ENCODE measurements at places on chromosomes 3 and 15. TPM values are rescaled to one million over a fixed set of nuclear protein-coding genes. Genes with fewer than 3 reads are reported as not detected.

PLSCR4 gene
- 0.12 TPM for total RNA-seq

EXD1 gene
- total RNA-seq: not detected

UBAP1L gene
- total RNA-seq: 3.8 TPM

ATP13A5 gene
- not detected for total RNA-seq

WDR72 gene
- total RNA-seq: not detected

CCDC51 gene
- total RNA-seq: 11.6 TPM

ACP3 gene
- total RNA-seq: not detected

- DNase-seq: no peak
Measured at GRCh38 chr3:172868582-172869200, 118.2 kb downstream of the ECT2 start.

- no peak for DNase-seq
Measured at GRCh38 chr3:15316998-15317435, 15.4 kb downstream of the SH3BP5 start.

GRCh38 chr15:31082771-31083369 lies 18.7 kb downstream of the TRPM1 start:
- no peak for DNase-seq

GRCh38 chr3:48407542-48408099 lies 22.3 kb downstream of the PLXNB1 start:
- DNase-seq: no peak

GRCh38 chr3:113275258-113275556 lies 63.9 kb downstream of the BOC start:
- no peak for DNase-seq

- no peak for DNase-seq
Measured at GRCh38 chr15:97761110-97761509, 199.4 kb upstream of the ARRDC4 start.

- DNase-seq: no peak
Measured at GRCh38 chr3:18439281-18439680, 14.1 kb upstream of the SATB1 start.

DNA sequence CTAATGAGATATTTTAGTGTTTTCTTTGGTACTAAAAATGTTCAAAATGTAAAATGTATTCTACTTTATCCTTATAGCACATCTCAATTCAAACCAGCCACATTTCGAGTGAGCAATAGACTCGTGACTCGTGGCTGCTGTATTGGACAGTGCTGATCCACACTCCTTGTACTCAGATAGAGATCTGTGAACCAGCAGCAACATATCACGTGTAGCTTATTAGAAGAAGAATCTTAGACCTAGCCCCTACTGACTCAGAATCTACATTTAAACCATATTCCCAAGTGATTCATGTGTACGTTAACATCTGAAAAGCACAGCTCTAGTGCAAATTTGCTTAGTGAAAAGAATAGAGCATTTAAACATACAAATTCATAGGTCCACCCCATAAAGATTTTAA lies 130.9 kb downstream of the IL1RAP start:
- no peak for DNase-seq

GRCh38 chr15:60544581-60545264 lies 65.8 kb upstream of the ICE2 start:
- DNase-seq: no peak

- no peak for DNase-seq
Measured at GRCh38 chr15:46080016-46080415, 445.2 kb downstream of the SQOR start.

DNA sequence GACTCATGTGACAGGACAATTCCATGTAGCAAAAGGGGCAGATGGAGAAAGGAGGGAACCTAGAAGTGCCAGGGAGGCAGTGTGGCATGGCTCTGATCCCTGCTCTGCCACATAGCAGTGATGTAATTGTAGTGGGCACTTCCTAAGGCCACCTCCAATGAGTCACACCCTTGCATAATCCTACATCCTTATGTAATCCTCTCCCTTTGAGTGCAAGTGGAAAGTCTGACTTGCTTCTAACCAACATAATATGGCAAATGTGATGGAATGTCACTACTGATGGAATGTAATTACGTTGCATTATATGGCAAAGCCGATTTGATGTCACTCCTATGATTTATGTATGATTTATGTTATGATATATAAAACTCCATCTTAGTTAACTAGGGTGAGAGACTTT lies 72.9 kb upstream of the ATP2C1 start:
- DNase-seq: no peak

DNA sequence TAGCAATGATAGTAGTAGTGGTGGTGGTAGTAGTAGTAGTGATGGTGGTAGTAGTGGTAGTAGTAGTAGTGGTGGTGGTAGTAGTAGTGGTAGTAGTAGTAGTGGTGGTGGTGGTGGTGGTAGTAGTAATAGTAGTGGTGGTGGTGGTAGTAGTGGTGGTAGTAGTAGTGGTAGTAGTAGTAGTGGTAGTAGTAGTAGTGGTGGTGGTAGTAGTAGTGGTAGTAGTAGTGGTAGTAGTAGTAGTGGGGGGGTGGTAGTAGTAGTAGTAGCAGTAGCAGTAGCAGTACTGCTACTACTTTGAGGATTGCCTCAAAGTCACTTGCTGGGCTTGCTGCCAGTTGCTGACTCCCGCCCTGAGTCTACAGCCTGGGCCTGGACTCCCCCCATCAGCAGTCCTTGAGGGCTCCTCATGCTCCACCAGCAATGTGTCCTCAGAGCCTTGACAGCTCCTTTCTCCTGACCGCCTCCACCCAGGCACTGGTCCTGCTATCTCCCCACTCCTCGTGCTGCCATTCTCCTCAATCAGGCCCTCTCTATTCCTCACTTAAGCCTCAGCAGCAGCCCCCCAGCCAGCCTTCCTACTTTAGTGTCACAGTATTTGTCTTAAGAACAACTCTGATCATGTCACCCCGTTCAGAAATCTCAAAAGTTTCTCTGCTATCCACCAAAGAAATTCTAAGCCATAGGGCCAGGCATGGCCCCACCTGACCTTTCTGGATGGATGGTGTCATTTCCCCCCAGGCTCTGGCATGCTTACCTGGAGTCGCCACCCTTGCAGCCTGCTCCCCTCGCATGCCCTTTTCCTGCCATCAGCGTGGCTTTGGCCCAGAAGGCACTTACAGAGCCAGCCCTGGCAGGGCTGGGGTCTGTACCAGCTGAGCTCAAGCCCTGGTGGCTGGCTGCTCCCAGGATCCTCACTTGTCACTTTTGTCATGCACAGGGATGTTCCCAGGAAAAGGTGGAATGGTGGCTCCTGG lies 45.6 kb downstream of the DLEC1 start:
- peak; percentile 51 for DNase-seq

DNA sequence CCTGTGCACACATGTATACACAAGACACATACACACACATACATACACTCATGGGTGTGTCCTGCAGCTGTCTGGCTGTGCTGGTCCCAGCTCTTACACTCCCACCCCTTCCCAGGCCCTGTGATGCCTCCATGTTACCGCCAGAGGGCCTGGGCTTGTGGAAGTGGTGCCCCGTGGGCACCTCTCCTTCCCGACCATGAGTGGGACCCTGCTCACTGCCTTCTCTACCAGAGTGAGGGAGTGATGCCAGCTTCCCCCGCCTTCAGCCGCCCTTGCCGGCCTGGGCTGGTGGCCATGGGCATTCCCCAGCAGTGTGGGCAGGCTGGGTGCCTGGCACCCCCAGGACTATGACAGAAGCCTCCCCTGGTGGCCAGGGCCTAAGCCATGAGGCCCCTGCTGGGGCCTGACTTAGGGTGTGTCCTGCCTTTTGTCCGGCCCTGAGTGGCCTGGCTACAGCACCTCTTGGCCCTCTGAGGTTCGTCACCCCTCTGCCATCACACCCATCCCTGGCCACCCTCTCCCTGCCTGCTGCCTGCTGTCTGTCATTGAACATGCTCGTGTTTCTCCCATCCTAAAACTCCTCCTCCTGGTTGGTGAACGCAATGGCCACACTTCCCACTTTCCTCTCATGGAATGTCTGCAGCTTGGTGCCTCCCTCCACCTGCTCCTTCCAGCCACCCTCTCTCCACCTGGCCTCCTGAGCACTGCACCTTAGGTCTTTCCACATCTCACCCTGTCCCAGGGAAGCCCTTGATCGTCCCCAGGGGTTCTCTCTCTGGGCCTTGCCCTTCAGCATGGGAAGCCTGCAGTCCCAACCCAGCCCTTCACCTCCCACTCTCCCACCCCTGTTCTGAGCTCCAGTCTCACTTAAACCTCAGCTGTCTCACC lies 14.6 kb downstream of the HDAC11 start:
- no peak for DNase-seq

DNA sequence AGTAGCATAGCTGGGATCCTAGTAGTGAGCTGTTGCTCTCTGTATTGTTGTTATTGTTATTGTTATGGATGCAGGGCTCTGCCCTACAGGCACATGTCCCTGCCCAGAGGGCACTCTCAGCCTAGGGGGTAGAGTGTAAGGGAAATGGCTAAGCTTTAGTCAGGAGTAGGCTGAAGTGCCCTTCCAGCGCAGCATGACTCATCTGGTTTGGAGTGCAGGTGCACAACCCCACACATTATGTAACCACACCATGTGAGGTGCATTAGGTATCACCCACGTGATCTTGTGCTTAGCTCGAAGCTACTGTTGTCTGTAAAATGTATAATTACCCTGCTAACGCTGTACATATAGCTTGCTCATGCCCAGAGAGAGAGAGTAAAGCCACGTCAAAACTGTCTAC lies 48.3 kb upstream of the TIPARP start:
- DNase-seq: no peak

- peak; percentile 46 for DNase-seq
Measured at GRCh38 chr3:122392868-122393844, 9.2 kb downstream of the FAM162A start.

Measured in activated CD4-positive, alpha-beta T cell treated with anti-CD3 and anti-CD28 coated beads, Interleukin-2, amount 10 ng/mL, durations not matched to agents 7 days and 5 days (primary cell).